GM23338 (cell line): ENCODE measurements at places on chromosomes 5 and 9.

DNA sequence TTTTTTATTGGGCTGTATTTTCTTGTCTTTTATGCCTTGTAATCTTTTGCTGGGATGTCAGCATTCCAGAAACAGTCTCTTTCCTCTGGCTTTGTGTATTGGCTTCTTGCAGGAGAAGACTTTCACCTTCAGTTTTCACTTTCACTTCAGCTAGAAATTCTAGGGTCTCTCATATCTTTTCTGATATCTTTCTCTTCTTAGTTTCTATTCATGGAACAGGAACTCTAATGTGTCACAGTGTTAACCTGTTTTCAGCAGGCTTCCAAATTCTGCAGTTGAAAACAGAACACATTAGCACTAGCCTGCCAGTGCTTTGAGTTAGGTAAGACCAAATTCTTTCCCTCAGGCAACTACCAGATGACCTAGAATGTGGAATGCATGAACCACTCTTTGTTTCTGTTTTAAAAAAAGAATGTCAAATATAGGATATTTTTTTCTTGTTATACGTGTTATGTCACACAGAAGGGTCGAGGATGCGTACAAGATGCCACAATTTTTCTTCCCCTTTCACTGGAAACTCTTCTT lies 164.7 kb downstream of the TUSC1 start:
- no peak overlapping the region for H3K4me3 ChIP-seq
- no peak overlapping the region for H3K27ac ChIP-seq
- DNase-seq: no peak
- H3K4me1 ChIP-seq: no peaks in the 10 kb centered on the region
- no peaks in the 10 kb centered on the region for H3K27me3 ChIP-seq

GRCh38 chr9:126915281-126915816 lies 767 bp downstream of the RALGPS1 start:
- H3K27me3 ChIP-seq: peaks cover 14% of the 10 kb centered on the region
- H3K4me1 ChIP-seq: peaks cover 27% of the 10 kb centered on the region
- H3K27ac ChIP-seq: peak overlapping the region; percentile 84
- H3K4me3 ChIP-seq: peak overlapping the region; percentile 69

DNA sequence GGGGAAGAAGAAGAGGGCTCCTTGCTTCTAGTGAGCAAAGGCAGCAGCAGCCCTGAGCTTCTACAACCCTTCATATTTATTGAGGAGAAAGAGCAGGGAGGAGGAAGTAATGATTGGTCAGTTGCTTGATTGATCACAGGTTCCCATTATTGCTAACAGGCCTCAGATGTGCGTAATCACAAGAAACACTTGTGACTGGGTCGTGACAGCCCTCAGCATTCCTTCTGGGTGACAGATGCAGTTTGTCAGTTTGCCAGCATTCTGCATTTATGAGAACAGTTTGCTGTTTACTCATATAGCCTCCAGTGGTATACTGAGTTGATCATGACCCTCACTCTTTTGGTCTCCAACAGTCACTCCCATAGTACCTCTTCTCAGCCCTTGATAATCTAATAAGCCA lies 111.5 kb upstream of the TNC start:
- H3K27me3 ChIP-seq: no peaks in the 10 kb centered on the region
- no peaks in the 10 kb centered on the region for H3K4me1 ChIP-seq
- no peak overlapping the region for H3K4me3 ChIP-seq
- no peak for DNase-seq
- H3K27ac ChIP-seq: no peak overlapping the region

DNA sequence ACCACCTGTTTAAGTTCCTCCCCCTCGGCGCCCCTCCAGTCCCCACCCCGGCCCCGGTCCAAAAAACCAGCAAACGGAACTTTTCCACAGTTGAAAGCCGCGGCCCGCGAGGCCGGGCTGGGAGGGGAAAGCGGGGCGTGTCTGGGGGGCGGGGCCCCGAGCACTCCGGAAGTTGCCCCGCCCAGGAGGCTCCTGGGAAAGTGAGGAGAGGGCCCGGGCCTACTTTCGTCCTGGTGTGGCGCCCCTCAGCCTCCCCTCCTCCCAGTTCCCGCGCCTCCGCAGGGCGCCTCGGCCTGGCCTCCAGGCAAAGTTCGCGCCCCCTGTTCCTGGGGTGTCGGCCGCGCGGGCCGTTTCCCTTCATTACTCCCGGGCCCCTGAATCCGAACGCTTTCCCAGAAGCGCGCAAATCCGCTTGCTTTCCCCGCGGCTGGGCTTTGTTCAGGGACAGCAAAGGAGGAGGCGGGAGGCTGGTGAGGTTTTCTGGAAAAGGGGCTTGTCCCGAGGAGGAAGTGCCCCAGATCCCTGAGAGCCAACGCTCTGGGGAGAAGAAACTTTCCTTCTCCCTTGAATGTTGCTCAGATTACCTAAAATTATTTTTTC lies 4.5 kb upstream of the DMRT3 start:
- peaks cover 41% of the 10 kb centered on the region for H3K4me1 ChIP-seq
- H3K36me3 ChIP-seq: no peaks in the 10 kb centered on the region
- peaks cover 97% of the 10 kb centered on the region for H3K27me3 ChIP-seq
- H3K27ac ChIP-seq: no peak overlapping the region
- DNase-seq: peak; percentile 93
- peak overlapping the region; percentile 70 for H3K4me3 ChIP-seq

- H3K4me1 ChIP-seq: peaks cover 18% of the 10 kb centered on the region
- H3K4me3 ChIP-seq: no peak overlapping the region
- DNase-seq: no peak
- H3K27ac ChIP-seq: no peak overlapping the region
- no peaks in the 10 kb centered on the region for H3K36me3 ChIP-seq
Measured at GRCh38 chr5:175551266-175551665, 72.9 kb downstream of the SFXN1 start.

DNA sequence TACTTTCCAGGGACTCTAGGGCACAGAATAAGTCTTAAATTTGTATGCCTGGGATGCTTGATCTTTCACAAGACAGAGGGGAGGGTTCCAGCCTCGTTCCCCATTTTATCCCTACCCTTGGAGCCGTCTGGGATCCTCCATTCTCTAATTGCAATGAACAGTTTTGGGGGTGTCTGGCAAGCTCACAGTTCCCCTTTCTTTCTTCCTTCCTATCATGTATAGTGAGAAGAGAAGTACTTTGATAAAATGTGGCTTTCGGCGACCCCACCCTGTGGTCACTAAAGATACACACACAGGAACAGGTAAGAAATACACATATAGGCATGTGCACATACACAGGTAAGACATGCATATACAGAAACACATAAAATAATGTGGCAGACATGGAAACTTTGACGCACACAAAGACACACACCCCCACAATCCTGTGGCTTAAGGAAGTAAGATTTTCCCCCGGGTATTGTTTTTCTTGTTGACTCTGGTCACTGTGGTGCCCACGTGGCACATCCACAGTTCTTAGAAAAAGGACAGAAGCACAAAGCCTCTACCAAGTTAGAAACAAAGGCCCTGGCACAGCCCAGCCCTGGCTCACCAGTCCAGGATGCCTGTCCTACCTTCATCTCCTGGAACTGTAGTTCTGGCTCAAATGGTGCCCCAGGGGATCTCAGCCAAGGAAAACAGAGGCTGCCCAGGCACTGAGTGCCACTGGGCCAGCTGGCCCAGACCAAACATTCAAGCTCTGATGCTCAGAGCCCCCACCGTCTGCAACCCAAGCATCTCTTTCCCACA lies 6.3 kb upstream of the SMU1 start:
- H3K4me3 ChIP-seq: no peak overlapping the region
- no peaks in the 10 kb centered on the region for H3K4me1 ChIP-seq
- DNase-seq: no peak
- H3K27me3 ChIP-seq: no peaks in the 10 kb centered on the region
- no peak overlapping the region for H3K27ac ChIP-seq

GRCh38 chr5:27497491-27497890 lies 459.1 kb upstream of the CDH9 start:
- no peak overlapping the region for H3K27ac ChIP-seq
- DNase-seq: no peak
- no peak overlapping the region for H3K4me3 ChIP-seq
- no peaks in the 10 kb centered on the region for H3K27me3 ChIP-seq
- H3K36me3 ChIP-seq: no peaks in the 10 kb centered on the region

DNA sequence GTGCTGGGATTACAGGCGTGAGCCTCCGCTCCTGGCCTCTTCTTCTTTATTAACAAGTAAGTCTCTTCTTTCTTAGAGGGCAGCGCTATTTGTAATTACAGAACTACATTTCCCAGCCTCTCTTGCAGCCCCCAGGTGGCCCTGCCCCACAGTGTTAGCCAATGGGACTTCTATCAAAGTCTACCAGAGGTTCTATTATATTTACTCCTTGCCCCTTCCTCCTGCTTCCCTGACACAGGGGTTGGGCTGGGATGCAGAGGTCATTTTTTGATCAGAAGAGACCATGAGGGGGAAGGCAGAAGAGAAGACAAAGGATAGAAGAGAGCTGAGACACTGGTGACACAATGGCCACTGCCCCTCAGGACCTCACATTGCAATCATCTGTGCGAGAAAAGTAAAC lies 224.2 kb downstream of the SYK start:
- DNase-seq: peak; percentile 13
- H3K4me1 ChIP-seq: no peaks in the 10 kb centered on the region

- H3K27me3 ChIP-seq: no peaks in the 10 kb centered on the region
- no peak overlapping the region for H3K27ac ChIP-seq
- H3K4me1 ChIP-seq: peaks cover 10% of the 10 kb centered on the region; the same call in 1 of the 2 replicates
- no peaks in the 10 kb centered on the region for H3K36me3 ChIP-seq
Measured at GRCh38 chr9:98251551-98251950, 3.9 kb downstream of the TBC1D2 start.

- H3K4me3 ChIP-seq: no peak overlapping the region
- no peaks in the 10 kb centered on the region for H3K27me3 ChIP-seq
- DNase-seq: no peak
- H3K27ac ChIP-seq: no peak overlapping the region
Measured at GRCh38 chr9:120416781-120417427, 163.1 kb downstream of the CDK5RAP2 start.

- no peak for DNase-seq
- no peaks in the 10 kb centered on the region for H3K27me3 ChIP-seq
- no peak overlapping the region for H3K4me3 ChIP-seq
- no peaks in the 10 kb centered on the region for H3K36me3 ChIP-seq
- no peak overlapping the region for H3K27ac ChIP-seq
- no peaks in the 10 kb centered on the region for H3K4me1 ChIP-seq
Measured at GRCh38 chr5:17995997-17996396, 361.7 kb downstream of the TAF11L14 start.

- no peak overlapping the region for H3K4me3 ChIP-seq
- H3K27ac ChIP-seq: no peak overlapping the region
- no peaks in the 10 kb centered on the region for H3K36me3 ChIP-seq
- DNase-seq: no peak
Measured at GRCh38 chr5:75603371-75603770, 7.9 kb upstream of the ANKDD1B start.

DNA sequence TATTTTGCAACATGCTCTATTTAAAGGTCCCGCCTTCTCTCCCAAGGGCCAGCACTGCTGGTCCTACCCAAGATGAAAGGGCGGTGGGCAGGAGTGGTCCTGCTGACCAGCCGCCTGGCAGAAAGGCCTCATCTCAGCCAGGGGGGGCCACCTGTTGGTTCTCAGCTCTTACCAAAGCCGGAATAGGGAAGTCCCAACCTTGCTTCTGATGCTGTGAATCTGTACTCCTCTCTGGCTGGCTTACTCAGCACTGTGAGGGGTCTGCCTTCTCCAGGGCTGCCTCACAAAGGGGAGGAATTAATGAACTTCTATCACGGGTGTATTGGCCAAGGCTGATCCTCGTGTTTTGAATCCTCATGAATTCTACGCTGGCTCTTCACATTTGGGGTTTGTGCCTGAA lies 13.6 kb upstream of the FAM240B start:
- H3K4me1 ChIP-seq: no peaks in the 10 kb centered on the region
- H3K4me3 ChIP-seq: no peak overlapping the region
- no peak for DNase-seq
- no peaks in the 10 kb centered on the region for H3K27me3 ChIP-seq

- no peaks in the 10 kb centered on the region for H3K36me3 ChIP-seq
- no peaks in the 10 kb centered on the region for H3K4me1 ChIP-seq
- no peak overlapping the region for H3K27ac ChIP-seq
- H3K27me3 ChIP-seq: no peaks in the 10 kb centered on the region
Measured at GRCh38 chr5:102625928-102626327, 127.1 kb upstream of the SLCO6A1 start.

DNA sequence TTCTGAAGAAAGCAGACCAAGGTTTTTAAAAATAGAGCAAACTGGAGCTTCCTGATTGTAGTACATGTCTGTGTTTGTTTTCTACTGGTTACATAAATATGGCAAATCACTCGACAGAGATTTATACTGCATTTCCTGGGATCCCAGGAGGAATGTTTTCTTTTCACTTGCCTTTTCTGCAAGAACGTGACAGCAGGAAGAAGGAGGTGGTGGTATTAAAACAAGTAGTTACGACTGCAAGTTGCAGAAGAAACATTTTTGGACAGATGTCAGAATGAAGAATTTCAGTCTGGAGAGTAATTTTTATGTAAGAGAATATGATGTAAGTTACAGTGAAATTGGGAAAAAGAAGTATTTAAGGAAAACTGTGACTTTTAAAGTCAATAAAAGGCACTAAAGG lies 253.7 kb upstream of the NFIL3 start:
- H3K27ac ChIP-seq: no peak overlapping the region
- H3K36me3 ChIP-seq: no peaks in the 10 kb centered on the region
- no peak for DNase-seq
- H3K4me3 ChIP-seq: no peak overlapping the region
- H3K4me1 ChIP-seq: peaks cover 10% of the 10 kb centered on the region; the same call in 1 of the 2 replicates

DNA sequence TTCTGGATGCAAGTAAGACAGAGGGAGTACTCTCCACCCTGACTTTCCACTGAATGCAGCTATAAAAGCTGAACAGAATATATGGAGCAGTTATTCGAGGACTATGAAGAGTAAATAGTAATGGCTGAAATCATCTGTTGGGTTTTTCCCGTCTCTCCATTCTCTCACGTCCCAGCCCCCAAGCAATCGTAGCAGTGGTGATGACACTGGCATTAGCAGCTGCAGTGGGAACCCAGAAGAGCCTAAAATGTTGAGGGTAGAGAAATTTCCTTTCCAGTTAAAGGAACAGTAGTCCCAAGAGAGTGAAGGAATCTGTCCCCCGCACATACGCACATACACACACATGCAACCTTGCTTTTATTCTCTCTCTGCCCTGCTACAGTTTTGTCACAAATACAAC lies 33.2 kb downstream of the MED27 start:
- H3K27me3 ChIP-seq: no peaks in the 10 kb centered on the region
- H3K4me1 ChIP-seq: no peaks in the 10 kb centered on the region
- no peaks in the 10 kb centered on the region for H3K36me3 ChIP-seq
- no peak overlapping the region for H3K27ac ChIP-seq
- H3K4me3 ChIP-seq: no peak overlapping the region

DNA sequence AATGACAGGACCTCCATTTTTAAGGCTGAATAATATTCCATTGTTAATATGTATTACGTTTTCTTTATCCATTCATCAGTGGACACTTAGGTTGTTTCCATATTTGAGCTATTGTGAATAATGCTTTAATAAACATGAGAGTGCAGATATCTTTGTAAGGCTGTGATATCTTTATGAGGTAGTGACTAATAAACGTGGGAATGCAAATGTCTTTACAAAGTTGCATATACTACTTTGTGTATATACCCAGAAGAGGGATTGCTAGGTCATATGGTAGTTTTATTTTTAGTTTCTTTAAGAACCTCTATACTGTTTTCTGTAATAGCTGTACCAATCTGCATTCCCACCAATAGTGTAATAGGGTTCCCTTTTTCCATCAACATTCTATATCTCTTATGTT lies 148.7 kb downstream of the FOCAD start:
- no peaks in the 10 kb centered on the region for H3K4me1 ChIP-seq
- no peaks in the 10 kb centered on the region for H3K36me3 ChIP-seq
- no peaks in the 10 kb centered on the region for H3K27me3 ChIP-seq
- no peak overlapping the region for H3K4me3 ChIP-seq
- no peak for DNase-seq
- no peak overlapping the region for H3K27ac ChIP-seq
